Activated naive CD4-positive, alpha-beta T cell (primary cell): ENCODE measurements at places on chromosomes 3 and 15.

DNA sequence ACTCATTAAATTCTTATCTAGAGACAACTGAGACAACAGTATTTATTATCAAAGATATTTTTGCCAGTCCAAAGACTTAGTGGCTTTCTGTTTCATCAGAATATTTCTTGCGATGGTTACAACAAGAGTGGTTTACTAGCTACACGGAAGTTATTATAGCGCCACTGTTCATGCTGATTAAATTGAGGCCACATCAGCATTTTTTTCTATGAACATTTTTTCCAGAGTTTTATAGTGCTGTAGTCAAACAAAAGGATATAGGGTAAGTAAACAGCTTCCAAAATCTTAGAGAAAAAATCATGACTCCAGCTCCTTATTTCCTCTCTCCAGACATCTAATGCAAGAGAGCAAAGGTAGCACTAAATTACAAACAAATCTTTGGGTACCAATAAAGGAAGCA lies 1264.4 kb downstream of the ZPLD1 start:
- DNase-seq, result no peak

GRCh38 chr3:15766406-15766805 lies 31.4 kb downstream of the ANKRD28 start:
- DNase-seq, result no peak

DNA sequence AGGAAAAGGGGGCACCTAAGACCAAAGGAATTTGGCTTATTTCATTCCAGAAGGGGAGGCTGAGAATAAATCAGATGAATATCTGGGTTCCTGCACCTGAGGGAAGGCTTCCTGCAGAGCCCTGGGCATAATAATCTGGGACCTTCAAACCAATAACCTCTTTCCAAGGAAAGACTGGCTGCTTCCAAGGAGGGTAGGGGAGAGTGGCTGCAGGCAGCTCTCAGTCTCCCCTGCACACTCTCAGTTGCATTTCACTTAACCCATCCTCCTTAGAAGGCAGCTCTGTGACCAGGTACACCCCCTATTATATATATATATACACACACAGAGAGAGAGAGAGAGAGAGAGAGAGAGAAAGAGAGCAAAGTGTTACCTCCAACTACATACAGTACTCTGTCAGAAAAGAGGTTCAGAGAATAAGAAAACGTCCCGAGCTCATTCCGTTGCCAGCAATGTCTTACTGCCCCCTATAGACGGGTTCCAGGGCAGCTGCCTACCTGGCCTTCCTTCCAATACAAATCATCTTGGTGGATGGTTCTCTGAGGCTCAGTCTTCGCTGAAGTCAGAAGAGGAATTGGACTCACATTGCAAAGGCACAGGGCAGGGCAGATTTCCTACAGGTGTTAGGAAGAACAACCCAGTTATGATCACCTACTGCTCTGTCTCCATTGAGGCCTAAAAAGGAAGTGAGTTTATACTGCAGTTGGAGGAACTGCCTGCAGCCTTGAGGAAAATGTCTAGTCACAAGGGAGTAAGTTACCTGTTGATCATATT lies 26.1 kb downstream of the CAPN3 start:
- no peak for DNase-seq

DNA sequence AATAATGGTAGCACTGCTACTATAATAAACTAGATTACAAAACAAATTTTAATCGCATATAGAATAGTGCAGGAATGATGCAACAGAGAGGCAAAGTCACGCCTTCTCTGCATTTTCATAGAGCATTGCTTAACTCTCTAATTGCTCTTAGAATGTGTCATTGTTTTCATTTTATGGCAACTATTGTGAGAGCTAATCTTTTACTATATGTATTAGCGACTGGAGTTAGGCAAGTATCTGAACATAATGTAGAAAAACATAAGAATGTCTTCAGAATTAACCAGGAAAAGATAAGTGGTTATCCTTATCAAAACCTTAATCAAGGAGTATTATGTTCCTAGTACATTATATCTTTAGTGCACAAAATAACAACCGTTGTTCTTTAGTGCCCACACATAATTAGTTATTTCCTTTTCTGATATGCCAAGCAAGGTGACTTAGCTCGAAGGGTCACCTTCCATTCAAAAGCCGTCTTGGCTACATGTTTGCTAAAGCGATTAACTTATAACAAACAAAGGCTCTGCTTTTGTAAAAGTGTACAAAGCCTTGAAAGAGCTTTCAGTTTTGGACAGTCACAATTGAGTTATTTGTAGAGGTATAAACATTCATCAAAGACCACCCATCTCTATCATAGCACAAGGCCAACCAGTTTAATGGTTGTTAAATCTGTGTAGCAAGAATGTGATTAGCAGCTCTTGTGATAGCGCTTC lies 1328.9 kb downstream of the ROBO2 start:
- DNase-seq, result no peak

DNA sequence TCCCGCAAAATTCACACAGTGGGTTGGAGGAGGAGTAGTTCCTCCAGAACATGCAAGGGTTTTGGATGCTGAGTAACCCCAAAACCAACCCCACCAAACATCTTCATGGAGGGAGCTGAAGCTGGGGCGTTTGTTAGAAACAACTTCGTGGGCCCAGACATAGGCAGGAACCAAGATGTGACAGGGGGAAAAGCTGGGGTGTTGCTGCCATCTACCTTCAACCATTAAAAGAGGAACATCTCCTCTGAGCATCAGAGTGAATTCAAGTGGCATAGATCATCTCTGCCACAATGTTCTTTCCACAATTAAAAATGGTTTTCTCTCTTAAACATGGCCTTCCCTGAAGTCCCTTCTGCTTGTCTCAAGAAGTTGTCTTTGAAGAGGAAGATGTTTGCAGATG lies 20.5 kb downstream of the SIDT1 start:
- DNase-seq, result no peak

GRCh38 chr15:98001663-98002194 lies 41.2 kb downstream of the ARRDC4 start:
- no peak for DNase-seq

DNA sequence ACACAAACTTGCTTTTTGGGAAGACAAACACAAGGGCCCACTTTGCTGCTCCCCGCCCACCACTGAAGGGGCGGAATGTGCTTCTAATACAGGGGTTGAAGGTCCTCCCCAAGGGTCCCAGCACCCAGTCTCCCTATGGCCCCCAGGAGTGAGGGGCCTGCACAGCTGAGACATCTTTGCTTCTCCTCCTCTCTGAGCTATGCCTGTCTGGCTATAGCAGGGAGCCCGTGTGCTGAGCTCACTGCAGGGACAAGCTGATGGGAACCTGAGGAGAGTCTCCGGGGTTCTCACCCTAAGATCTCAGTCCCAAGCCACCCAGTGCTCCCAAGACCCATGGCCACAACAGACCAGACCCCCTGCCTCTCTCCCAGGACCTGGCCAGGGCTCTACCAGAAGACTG lies 61.1 kb upstream of the ACAN start:
- DNase-seq, result no peak

DNA sequence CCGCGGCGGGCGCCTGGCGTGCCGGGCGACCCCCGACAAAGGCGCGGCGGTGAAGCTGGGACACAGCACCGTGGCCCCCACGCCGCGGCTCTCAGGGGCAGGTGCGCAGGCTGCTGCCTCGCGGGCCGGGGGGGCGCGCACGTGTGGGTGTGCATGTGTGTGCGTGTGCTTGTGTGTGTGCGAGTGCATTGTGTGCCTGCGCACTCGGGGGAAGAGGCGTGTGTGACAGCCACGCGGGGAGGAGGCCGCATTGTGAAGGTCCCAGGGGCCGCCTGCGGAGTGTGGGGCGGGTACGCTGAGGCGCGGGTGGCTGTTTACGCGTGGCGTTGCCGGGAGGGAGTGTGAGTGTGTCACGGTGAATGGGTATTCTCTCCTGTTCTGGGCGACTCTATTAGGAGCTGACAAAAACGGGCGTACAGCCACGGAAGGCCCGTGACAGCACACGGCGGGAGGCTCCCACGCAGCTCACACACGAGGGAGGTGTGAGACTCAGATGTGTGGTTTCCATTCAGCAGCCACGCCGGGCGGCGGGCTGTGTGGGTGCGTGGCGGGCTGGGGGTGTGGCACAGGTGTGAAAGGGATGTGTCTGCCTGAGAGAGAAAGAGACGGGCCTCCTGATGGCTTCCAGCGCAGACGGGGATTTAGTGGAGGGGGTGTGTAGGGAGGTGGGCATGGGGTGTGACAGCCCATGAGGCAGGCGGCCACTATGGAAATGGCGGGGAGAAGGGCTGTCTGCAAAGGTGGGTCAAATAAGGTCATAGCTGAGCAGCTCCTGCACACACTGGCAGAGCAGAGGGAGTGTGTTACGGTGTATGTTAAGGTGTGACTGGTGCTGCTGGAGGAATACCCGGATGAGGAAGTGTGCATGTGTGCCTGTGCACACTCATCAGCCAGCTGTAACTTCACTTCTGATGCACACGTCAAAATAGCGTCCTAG lies 750 bp downstream of the PODXL2 start:
- peak; percentile 19 for DNase-seq

DNA sequence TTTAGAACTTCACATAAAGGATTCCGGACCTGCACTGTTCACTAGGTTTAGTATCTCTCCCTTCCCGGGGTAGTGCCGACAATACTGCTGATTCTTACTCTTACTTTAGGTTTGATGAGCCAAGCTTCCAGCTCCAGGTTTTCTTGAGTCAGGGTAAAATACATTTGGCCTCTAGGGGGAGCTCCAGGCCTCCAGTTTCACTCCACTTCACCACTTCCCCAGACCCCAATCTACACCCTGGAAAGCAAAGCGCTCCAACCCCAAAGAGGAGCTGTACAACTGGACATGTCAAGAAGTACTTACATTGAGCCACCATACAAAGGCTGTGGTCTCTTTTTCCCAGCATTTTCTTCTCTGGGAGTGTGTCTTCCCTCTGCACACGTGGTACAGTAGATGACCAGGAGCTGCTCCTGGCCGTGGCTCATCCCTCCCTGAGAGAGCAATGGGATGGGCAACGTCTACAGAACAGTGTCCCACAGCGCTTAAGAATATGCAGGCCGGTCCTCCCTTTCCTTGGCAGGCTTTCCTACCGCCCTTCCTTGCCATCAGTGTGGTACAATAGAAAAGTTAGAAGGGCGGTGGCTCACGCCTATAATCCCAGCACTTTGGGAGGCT lies 93.9 kb upstream of the CCDC80 start:
- DNase-seq, result peak; percentile 9

GRCh38 chr3:126948980-126949535 lies 33.9 kb upstream of the PLXNA1 start:
- no peak for DNase-seq

DNA sequence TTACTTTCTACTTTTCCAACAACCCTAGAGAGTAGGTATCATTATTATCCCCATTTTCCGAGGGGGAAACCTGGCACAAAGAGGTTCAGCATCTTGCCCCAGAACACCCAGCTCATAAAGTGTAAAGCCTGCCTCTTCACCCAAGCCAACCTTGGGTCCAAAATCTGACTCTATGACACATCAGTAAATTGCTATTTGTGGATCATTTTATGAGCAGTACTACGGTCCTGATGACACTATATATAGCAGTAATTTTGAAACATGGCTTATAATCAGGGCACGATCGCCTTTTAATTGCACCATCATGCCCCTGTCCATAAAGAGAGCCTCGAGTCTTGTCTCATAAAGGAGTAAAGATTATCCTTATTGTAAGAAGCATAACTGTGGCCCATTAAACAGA lies 9.7 kb downstream of the MAGI1 start:
- no peak for DNase-seq

DNA sequence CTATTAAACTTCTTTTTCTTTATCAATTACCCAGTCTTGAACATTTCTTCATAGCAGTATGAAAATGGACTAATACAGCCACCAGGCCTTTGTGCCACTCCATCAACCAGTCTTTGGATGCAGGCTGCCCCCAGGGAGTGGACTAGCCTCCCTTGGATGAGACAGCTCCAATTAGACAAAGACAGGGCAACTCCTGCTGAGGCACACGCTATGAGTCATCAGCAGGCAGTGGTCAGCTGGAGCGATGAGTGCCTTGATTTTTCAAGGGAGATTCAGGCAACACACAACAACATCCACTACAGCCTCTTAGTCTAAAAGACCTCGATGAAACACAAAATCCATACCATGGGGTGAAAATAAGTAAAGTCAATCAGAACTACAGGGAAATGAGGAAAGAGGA lies 160.1 kb downstream of the ARRDC4 start:
- DNase-seq, result no peak

DNA sequence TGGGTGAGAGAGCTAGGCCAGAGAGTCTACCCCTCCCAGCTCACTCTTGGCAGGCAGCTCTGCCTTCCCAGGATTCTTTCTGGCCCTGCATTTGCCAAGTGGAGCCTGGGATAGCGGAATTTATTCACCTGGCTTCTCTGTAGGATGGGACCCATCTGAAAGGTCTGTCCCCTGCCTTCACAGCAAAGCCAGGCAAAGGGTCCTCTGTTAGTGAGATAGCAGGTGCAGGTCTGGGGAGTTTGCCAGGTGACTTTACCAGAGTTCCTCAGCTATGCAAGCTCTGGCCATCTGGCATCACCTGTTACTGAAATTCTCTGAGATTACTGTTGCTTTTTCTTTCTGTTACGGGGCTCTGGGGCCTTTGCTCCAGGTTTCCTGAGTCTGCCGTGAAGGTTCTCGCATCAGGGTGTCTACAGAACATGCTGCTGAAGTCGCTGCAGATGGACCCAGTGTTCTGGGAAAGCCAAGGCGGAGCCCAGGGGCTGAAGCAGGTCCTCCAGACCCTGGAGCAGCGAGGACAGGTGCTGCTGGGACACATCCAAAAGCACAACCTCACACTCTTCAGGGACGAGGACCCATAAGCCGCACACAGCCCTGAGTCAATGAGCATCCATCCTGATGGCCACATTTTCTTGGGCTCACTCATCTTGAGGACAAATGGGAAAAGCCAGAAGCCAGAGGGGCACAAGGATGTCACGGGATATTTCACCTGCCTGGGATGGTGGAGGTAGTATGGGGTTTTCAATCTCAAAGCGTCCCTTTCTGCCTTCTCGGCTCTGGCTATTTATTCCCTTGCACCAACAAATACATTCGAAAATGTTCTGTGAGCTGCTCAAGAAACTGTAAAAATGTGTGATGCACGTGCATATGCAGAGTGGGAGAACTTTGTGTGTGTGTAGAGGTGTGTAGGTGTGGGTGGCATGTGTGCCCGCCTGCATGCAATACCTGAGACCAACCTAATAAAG lies 49.8 kb downstream of the POMGNT2 start:
- DNase-seq, result no peak

GRCh38 chr3:48596676-48597407 lies 1.7 kb upstream of the COL7A1 start:
- no peak for DNase-seq

GRCh38 chr3:26104851-26105251 lies 315.0 kb downstream of the OXSM start:
- DNase-seq, result no peak

GRCh38 chr3:151743855-151744254 lies 10.1 kb downstream of the AADACL2 start:
- no peak for DNase-seq

GRCh38 chr15:72285927-72286516 lies 13.7 kb upstream of the PARP6 start:
- DNase-seq, result peak; percentile 12

- no peak for DNase-seq
These were observed 66.0 kb downstream of the CRTC3 start for GRCh38 chr15:90595763-90596155.
